ENCODE measurements at places on chromosomes 7 and 10.

- DNase-seq = no peak
Measured at GRCh38 chr10:19651549-19651948, 164.7 kb upstream of the PLXDC2 start.

DNA sequence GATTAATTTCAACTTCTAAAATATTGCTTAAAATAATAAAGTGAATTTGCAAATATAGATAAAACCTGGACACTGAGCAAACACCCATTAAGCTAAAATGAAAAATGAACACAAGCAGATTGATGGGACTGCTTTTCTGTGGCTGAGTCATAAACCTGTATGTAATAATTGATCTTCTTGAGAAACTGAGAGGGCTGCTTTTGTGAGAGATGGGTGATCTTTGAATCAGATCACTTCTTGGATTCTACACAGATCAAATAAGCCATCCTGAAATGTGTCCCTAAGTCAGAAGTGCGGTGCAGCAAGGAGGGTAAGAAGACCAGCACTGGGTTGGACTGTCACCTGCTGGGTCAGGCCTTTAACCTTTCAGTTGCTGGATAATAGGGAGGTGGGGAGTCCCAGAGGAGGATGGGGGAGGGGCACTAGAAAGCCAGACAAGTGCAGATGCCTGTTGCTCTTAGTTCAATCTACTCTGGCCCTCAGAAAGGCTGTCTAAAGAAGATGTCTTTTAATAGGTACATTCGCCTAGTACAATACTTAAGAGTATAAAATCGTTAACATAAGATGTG lies 178.2 kb upstream of the NAMPT start:
- peak; percentile 45 for DNase-seq

GRCh38 chr10:47237316-47238260 lies 62.4 kb upstream of the GDF10 start:
- no peak for DNase-seq

- DNase-seq = no peak
Measured at GRCh38 chr7:45610660-45611299, 36.6 kb downstream of the ADCY1 start.

DNA sequence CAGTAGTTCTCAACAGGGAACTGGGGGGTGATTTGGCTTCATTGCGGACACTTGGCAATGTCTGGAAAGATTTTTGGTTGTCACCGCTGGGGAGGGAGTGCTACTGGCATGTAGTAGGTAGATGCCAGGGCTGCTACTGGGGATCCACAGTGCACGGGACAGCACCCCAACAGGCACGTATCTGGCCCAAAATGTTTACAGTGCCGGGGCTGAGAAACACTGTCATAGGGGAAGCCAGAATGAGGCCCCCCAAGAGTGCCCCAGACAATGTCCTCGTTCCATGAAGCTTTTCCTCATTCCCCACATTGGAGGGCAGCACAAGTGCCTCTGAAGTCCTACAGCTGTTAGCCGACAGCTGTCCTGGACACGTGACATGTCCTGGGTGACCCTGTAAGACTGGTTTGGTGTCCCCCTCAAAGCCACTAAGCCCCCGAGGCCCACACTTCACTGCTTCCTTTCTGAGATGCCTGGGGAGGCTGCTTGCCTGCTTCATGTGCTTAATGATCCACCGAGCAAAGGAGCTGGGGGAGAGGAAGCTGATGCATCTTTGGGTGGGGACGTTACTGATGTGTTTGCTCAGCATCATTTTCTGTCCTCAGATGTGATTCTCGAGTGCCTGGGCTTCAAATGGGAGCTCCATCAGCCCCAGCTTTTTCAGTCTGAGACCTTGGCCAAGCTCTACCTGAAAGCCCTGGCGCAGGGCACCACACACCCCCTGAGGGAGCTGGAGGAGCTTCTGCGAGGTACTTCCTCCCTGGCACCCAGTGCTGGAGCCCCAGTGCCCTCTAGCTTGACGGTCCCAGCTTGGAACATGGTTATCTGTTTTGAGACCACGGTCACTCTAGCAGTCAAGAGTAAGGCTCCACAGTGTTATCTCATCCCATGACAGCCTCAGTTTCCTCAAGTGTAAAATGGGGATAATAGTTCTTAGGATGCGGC lies 14.7 kb downstream of the BTBD16 start:
- DNase-seq = no peak

- DNase-seq = no peak
Measured at GRCh38 chr10:97550336-97551149, 22.0 kb upstream of the ANKRD2 start.

DNA sequence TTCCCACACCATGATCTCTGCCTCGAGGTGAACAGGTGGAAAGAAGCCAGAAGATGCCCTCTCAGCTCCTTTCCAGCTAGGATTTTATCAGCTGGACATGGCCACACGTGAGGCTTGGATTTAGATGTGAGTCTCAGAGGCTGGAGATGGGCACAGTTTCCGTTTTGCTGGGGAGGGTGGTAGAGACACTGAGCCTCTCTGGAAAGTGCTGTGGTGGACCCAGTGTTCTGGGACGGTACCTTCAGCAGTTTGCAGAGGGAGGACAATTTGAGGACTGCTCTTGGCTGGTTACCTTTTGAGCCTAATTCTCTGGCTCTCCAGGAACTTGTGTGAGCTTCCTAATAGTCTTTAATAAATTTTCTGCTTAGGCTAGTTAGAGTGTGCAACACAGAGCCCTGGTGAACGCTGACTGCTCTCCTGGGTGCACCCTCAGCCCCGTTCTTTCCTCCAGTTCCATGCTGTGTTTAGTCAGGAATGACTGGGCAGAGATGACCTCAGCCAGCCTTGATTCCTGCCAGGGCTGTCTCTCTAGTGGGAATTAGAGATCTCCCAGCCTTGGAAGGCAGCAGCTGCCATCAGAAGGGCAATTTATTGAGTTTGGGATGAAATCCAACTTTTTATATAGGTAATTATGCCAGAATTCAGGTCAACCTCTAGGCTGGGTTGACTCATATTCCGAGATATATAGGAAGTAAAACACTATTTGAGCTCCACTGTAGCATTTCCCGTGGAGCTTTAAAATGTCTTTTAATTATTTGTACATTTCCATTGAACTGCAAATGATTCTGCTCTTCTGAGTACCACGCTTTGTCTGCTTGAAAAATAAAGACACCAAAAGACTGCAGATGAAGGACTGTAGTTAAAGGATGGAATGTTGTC lies 103.9 kb downstream of the GATA3 start:
- DNase-seq = no peak

- no peak for DNase-seq
Measured at GRCh38 chr10:21309427-21309826, 216.1 kb downstream of the SKIDA1 start.

- peak; percentile 90 for DNase-seq
Measured at GRCh38 chr7:74401137-74401859, 52.4 kb upstream of the GTF2IRD1 start.

DNA sequence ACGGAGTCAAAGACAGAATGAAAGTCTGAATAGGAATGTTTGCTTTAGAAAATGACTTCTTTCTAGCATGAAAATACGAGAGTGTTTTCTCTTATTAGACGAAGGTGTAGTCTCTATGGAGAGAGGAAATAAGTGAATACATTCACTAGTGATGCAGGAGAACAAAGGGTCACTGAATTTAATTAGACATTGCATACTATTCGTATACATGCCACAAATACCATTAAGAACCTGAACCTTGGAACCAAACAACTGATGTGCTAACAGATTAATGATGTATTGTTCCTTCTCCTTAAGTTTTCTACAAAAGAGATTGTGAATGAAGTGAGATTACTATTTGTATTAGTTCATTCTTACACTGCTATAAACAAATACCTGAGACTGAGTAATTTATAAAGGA lies 10.3 kb downstream of the THAP5 start:
- no peak for DNase-seq

GRCh38 chr7:47347816-47348385 lies 234.0 kb downstream of the TNS3 start:
- DNase-seq = no peak

All from stimulated activated CD8-positive, alpha-beta memory T cell treated with anti-CD3 and anti-CD28 coated beads, Interleukin-4, amount 100 ng/mL, for 48 hours (primary cell).